OCI-M1 (cell line): ENCODE measurements at places on chromosomes 2 and 18.

- no peak for DNase-seq
Measured at GRCh38 chr2:174240097-174240496, 8.2 kb downstream of the OLA1 start.

DNA sequence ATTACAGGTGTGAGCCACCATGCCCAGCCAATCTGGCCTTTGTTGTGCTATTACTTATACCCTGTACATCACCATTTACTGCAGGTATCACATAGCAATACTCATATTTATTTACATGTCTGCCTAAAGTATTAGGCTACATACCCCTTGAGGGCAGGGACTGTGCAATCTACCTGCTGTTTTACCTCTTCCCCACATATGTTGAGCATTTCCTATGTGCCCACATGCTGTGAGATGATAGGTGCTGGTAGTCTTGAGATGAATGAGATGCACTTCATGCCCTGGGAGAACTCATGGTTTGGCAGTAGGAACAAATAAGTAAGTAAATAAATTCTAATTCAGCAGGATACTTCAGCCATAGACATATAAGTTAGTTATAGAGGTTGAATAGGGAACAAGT lies 59.2 kb downstream of the TTC39C start:
- no peak for DNase-seq

- DNase-seq: no peak
Measured at GRCh38 chr2:189408294-189408693, 33.0 kb upstream of the WDR75 start.

GRCh38 chr2:235026649-235027557 lies 75.1 kb downstream of the SH3BP4 start:
- DNase-seq: no peak

DNA sequence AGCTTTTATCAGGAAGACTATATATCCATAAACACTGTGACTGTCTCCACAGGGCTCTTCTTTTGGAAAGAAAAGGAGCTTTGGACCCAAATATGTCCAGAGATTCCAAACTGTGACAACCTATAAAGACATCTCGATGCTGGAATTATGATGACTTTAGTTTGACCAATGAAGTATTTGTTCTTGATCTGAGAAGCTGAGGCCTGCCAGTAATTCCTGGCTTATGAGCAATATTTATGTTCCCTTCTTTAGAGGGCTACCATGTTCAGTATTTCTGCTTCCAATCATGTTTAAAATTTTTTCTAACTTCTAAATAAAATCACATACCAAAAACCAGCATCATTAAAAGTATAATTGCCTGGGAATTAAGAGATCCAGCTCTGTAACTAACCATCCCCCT lies 41.1 kb downstream of the FEZ2 start:
- DNase-seq: no peak

DNA sequence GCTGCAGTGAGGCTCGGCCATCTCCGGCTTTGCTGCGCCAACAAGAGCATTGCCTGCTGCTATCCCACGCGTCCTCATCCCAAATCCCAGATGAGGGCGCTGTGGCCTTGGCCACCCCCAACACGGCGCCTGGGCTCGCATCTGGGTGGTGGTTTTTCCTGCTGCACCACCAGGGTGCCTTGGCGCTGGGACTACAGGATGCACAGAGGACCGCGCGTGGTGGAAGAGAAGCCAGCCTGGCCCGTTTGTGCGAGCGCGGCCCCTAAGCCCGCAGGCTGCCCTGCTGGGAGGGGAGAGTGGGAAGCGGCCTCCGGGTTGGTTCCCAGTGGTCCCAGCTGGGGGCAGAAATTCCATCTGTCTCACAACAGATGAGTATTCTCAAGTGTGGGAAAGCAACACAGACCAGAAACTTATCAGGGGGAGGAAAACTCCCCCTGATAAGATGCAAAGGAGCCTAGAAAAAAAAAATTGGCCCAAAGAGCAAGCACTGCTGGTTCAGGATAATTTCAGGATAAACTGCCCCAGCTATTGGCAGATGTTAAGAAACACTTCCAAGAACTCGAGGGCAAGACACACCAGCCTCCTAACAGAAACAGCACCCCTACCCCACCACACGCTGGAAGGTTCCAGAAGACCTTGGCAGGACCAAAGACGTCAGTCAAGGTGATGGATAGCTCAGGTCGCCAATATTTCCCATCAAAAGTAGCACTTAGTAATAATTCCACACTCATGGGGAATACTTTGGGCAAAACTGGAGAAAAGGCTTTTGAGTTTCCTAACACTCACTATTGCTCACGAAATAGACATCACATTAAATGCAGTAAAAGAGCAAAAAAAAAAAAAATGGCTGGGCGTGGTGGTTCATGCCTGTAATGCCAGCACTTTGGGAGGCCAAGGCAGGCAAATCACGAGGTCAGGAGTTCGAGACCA lies 152.1 kb downstream of the PXDN start:
- DNase-seq: no peak

DNA sequence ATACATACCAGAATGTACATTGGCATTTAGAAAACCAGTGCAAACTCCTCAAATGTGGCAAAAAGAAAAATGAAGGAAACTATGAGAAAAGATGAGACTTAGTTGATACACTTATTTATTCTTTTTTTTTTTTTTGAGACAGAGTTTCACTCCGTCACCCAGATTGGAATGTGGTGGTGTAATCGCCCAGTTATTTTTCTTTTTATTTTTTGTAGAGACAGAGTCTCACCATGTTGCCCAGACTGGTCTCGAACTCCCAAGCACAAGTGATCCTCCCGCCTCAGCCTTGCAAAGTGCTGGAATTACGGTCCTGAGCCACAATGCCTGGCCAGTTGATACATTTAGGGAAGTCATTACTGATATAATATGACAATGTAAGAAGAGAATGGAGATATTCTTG lies 274.2 kb upstream of the LRATD1 start:
- DNase-seq: no peak
